DMS79 (cell line): ENCODE measurements at places on chromosomes 16 and 17.

DNA sequence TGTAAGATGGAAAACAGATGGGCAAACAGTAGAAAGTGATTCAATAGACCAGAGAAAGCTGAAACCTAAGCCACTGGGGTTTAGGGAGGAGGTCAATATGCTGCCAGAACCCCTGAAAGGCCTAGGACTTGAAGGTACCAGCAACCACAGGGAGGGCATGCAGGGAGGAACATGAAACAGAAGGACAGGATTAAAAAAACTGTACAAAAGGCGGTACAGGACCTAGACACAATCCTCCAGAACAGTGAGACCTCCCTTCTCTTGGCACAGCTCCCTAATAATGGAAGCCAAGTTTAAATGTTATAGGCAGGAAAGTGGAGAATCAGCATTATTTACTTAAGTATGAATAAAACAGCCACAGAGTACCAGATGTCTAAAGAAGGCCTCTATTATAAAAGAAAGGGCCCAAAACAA is 105.5 kb downstream of the SPAG9 start:
- no peak for DNase-seq

DNA sequence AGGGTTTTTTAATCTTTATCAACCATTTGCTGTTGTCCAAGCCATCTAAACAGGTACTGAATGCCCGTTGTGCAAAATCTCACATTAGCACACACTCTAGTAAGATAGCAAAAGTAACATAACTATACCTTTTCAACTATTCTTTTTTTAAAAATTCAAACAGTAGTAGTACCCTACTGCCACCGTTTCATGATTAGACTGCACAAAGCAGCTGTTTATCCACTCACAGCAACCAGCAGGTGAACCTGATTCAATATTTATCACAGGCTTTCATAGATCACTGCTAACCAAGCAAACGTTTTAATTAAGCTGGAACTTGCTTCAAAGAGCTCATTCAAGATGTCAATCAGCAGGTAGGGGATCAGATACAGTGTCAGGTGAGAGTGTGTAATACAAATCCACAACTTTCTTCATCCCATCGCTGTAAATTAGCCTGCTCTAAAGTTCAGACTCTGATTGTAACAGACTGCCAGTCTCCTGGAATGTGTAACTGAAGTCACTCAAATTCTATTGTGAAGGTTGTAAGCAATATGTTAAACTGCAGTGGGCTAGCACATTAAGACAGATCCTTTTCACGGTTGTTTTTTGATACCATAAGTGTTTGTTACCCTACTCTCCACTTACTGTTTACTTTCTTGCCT is 47.3 kb downstream of the BRIP1 start:
- DNase-seq, result no peak

DNA sequence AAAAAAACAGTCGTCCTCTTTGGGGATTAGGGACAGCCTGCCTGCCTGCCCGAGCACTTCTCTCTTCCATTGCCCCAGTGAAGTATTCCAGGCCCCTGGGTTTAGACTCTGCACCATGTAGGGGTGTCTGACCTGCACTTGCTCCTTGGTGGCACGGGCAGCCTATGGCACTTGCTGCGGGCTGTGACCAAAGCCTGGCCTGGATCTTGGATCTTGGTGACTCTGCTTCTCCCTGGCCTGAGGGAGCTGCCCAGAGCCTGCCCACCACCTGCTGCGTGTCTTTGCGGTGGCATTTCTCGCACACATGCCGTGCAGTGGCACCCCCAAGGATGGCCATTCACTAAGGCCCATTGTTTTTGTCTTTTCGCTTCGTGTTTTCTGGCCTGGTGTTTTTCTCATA is 6.1 kb upstream of the STH start:
- no peak for DNase-seq

- DNase-seq, result no peak
These were observed 141.8 kb downstream of the PITPNC1 start for GRCh38 chr17:67518876-67519275.

DNA sequence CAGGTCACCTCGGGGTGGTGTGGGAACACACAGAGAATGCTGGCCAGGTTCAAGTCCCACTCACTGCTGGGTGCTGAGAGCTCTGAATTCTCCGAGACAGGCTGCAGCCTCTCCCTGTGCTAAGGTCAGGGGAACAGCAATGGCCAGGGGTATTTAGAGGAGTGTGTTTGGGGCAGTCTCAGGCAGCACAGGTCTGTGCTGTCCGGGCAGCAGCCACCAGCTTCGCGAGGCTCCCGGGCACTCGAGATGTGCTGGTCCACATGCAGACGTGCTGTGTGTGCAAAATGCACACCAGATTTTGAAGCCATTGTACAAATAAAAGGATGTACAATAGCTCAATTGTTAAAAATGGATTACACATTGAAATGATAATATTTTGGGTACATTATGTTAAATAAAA is 7.1 kb downstream of the NHERF1 start:
- DNase-seq, result no peak

DNA sequence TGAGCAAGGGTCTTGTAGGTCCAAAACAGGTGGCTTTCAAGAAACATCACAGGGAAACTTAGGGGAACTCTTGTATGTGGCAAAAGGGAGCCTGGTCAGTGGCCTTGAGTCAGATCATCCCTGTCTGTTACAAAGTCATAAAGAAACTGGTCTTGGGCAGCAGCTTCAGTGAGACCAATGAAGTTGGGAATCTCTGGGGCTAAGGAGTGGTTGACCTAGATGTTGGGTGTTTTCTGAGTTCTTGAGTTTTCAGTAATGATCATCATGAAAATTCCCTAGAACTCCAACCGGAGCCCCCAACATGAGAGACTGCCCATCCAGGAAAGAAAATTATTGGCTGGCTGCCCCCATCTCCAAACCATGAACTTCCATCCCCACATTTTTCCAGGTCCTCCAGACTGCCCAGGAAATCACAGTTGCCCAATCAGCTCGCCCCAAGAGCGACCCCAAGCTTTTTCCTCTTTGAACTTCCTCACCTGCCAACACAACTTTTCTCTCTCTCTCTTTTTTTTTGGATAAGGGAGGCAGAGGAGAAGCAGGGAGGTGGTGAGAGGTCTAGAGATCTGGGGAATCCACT is 3.9 kb downstream of the CCR7 start:
- no peak for DNase-seq

DNA sequence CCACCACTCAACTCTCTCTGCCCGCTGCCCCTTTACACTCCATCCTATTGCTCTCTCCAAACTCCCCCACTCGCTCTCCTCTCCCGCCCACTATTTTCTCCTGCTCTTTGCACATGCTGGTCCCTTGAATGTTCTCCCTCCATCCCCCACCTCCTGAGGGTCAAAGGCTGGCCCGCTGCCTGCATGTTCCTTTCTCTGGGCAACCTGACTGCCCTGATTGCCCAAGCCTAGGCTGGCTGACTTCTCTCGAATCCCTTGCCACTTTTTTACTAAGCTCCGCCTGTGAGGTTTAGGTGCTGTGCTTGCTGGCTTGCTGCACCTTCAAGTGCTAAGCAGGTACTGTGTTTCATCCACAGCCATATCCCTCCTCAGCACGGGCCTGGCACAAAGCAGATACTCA is 2.7 kb downstream of the EMC8 start:
- DNase-seq, result no peak

DNA sequence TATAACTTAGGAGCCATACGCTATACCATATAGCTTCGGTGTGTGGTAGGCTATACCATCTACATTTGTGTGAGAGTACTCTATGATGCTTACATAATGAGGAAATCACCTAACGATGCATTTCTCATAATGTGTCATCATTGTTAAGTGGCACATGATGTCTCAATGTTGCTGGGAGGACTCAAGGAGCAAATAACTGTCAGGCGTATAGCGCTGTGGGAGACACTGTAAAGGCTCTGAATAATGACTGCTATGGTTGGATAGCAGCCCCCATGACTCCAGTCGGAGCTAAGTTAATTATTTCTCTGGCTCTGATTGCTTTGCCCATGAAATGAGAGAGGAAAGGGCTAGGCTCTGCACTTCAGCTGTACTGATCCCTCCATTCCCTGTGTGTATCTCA is 197.2 kb downstream of the RGS9 start:
- DNase-seq, result no peak

GRCh38 chr17:82876149-82876548 is 36.3 kb upstream of the ZNF750 start:
- no peak for DNase-seq

DNA sequence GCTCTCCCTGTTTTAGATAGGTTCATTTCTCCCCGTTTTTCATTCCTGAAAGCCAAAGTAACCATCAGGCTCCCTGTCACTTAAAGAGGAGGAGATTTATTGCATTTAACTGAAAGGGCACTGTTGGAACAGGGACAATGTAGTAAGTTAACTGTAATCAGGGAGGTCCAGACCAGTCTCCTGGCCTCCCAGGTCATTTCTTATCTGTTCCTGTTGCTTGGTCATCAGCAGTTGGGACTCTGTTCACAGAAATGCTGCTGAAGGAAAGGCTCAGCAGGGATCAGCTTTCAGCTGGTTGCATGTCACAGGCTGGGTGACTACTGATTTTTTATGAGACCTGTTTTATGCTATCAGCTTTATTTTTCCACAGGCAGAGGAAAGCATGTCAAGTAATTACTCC is 622.6 kb upstream of the GOT2 start:
- DNase-seq, result no peak

GRCh38 chr16:50925758-50926357 is 184.0 kb downstream of the CYLD start:
- DNase-seq, result no peak

GRCh38 chr16:72609933-72610332 is 438.0 kb upstream of the PMFBP1 start:
- no peak for DNase-seq

DNA sequence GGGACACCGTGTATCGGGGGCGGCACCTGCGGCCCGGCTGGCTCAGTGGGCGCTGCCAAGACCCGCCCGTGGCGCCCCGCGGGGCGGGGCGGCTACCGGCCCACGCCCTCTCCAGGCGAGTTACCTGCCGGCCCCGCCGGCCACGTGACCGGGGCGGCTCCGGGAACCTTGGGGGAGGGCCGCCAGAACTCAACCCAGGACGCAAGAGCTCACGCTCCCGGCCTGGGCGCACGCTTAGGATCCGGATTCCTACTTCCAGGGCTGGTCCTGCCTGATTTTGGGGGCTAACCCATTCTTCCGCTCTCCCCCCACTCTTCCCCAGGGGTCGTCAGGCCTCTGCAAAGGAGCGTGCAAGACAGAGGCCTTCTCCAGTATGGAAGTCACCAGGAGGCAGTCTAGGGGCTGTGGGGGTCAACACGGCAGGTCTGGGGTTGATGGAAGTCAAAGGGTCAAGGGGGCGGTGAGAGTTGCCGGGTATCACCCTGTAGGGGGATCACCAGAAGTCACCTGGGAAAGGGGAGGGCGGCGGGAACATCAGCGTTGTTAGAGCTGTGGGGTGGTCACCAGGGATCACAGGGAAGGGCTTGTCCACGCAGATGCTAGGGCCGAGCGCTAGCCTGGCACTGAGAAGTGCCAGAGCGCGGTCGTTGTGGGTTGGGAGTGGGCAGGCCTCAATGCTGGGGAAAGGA is 354 bp upstream of the ESRP2 start:
- no peak for DNase-seq

DNA sequence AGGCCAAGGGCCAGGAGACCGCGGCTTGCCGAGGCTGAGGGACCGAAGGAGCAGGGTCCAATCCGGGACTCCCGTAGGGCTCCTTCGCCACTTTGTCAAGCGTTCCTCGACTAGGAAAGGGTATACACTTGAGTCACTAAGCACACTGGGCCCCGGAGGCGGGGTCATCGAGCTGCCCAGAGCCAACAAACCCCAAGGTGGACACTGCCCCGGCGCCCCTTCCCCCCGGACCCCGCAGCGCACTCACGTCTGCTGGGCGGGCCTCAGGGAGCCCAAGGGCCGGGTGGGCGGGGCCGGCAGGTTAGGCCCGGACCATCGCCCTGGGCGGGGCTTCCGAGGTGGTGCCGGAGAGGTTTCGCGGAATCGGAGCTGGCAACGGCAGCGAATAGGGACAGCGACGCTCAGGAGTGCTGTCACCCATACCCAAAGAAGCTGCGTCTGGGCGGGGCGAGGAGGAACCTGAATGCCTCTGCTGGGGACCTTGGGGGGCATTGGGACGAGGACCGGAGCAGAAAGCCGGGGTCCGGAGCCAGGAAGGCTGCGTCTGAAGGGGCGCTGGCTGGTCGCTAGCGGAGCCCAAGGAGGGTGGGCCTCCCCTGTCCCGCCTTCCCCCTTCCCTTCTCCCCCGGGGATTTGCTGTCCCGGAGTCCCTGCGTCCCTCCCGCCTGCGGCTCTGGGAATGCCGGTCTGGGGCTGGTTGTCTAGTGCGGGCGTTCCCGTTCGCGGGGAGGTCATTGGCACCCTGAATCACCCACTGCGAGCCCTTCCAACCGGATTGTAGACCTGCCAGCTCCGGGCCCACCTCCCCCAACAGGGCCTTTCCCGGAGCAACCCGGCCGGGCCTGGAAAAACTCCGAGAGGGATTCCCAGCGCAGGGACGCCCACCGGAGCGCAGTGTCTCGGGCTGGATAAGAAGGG is 118.2 kb upstream of the SMURF2 start:
- peak; percentile 33 for DNase-seq

GRCh38 chr16:11250091-11250785 is 5.8 kb downstream of the SOCS1 start:
- no peak for DNase-seq

- DNase-seq, result no peak
These were observed 46.1 kb downstream of the ABCA8 start for GRCh38 chr17:68909066-68909465.

GRCh38 chr16:57333402-57333801 is 25.2 kb upstream of the CCL22 start:
- DNase-seq, result no peak

GRCh38 chr16:73050201-73051099 is 2.5 kb upstream of the ZFHX3 start:
- DNase-seq, result no peak

DNA sequence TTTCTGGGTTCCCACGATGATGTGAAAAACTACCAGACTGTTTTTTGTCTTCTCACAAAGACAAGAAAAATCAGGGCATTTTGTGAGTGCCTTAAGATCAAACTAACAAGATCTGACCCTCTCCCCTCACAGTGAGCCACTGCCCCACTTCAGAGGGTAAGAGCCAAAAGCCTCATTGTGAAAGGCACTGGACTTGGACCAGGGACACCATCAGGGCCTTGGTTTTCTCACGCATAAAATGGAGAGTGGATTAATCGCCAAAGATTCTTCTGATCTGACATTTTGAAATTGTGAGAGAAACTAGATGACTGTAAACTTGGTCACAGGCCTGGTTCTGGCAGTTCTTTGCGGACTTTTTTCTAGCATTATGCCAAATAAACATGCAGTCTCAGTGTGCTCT is 21.0 kb upstream of the ENDOV start:
- no peak for DNase-seq

GRCh38 chr17:7266784-7267183 is 4.5 kb upstream of the CLDN7 start:
- DNase-seq, result no peak

GRCh38 chr16:20683812-20684211 is 13.7 kb downstream of the ACSM1 start:
- no peak for DNase-seq

GRCh38 chr16:73034374-73034773 is 13.6 kb downstream of the ZFHX3 start:
- DNase-seq, result no peak

- no peak for DNase-seq
These were observed 67.2 kb downstream of the PARN start for GRCh38 chr16:14562691-14563491.
